NAMALWA (cell line): ENCODE measurements at places on chromosomes 2 and 18.

GRCh38 chr2:220434385-220434784 lies 807.0 kb downstream of the SLC4A3 start:
- no peak for DNase-seq

DNA sequence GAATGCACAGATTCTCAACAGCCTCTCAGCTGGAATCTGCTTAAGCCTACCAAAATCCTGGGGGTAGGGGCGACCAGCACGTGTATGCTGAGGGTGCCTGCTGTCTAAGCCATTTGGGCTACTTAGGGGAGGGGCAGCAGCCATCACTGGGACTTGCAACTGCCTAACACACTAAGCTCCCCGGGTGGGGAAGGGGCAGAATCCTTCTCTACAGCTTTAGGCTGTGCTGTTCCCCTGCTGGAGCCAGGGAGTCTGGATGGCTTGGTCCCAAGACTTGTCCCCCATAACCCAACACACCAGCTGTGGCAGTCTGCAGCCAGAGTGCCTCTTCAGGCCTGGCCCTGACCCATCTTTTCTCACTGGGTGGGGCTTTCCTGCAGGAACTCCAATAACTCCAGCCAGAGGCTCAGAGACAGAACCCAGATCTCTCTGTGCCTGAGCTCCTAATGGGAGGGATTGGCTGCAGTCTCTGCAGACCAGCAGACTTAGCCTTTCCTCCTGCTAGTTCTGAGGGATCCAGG lies 305.4 kb upstream of the RND3 start:
- DNase-seq: no peak

GRCh38 chr2:105498281-105498846 lies 99.5 kb upstream of the FHL2 start:
- no peak for DNase-seq

DNA sequence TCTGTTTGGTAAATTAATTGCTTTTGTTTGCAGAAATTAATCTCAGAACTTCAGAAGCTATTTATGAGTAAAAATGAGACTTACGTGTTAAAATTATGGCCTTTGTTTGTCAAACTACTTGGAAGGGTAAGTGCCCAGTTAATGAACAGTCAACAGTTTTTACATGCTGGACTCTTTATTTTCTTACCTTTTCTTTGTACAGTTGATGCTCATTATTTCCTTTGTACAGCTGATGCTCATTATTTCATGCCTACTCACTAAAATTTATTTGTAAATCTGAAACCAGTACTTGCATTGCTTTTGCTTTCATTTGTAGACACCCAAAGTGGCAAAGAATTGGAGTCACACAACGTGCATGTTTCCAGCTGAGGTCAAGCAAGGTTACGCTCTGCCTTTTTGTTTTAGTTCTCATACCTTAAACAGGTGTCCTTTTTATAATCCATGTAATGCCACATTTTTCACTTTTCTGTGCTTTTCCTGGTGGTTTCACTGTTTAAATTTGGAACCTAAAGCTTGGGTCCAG lies 13.3 kb downstream of the RIF1 start:
- DNase-seq: no peak

DNA sequence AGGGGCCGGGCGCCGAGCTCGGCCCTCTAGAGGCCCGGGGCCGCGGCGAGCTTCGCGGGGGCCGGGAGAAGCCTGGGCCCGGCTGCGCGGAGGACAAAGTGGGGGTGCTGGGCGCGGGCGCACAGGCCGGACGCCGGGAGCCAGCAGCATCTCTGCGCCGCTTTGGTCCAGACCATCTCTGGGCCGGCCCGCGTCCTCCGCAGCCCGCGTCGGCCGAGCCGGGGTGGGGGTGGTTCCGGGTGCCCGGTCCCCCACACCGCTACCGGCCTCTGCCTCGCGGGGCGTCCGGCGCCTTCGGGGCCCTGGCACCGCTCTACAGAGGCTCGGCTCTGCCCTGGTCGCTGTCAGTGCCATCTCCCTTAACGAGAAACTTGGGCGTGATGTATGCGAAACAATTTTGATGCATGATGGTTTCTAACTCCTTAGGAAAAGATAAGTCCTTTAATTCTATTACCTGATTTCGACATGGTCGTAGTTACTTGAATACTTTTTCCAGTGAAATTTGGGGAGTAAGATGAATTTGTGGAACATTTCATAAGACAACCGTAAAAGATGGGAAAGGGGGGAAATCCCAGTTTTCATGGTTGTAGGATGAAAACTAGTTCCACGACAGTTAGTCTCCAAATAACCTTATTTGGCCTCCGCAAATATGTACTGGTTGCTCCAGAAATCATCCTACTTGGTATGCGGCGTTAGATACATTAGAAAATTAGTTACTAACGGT lies 562 bp downstream of the TWSG1 start:
- DNase-seq: peak; percentile 62

- DNase-seq: no peak
Observed at GRCh38 chr2:54624591-54625071, 98.8 kb upstream of the EML6 start.

GRCh38 chr2:120804459-120804858 lies 68.8 kb downstream of the GLI2 start:
- no peak for DNase-seq

GRCh38 chr18:676069-676468 lies 18.6 kb downstream of the TYMS start:
- DNase-seq: no peak

DNA sequence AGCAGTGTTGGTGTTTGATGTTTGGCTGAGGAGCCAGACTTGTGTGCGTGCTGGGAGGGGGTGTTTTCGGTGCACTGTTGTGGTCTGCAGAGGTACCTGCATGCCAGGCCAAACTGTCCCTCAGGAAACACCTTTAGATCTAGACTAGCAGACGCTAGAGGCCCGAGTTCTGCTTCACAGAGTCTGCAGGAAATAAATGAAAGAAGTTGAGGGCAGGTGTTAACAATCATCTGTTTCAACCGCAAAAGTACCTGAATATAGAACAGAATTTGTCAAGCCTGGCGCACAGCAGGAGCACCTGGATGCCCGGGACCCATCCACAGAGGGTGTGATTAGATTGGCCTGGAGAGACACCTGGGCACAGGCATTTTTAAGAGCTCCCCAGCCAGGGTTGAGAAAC lies 40.5 kb upstream of the REL start:
- DNase-seq: peak; percentile 91

DNA sequence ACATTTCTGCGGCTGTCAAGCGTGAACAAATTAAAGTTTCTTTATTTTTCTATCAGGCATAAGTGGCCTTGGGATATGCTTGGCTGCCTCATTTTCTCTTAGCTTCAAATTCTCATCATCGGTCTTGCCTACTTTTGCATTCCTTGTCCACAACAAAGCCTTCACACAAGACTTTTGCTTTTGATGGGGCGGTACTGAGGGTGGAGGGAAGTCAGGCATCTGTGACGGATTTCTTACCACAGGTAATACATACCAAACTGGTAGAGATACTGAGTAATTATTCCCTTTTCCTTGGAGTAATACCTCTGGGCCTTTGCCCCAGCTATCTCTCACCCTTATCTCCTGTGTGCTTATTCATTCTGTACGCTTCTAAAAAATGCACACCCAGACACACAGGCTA lies 468.3 kb upstream of the RGPD4 start:
- no peak for DNase-seq

DNA sequence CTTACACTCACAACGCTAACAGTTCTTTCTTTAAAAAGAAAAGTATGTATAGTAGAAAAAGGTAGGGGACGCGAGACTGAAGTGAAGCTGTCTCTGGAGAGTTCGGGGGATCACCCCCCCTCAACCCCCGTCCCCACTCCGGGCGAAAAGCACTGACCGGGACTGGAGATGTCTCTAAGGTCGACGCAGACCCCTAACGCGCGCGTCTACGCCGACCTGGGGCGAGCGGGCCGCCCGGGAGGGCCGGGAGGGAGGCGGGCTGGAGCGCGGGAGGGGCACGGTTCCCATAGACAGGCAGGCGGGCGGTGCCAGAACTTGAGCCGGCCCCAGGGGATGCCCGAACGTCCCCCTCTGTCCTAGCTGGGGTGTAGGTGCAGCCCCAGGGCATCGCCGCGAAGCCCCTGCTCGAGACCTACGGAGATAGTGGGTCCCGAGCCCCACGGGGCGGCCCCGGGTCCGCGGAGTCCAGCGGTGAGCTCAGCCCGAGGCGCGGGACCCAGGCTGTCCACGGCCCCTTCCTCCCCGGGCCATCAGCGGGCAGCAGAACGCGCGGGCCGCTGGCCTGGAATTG lies 82.2 kb downstream of the CHRNA1 start:
- DNase-seq: peak; percentile 31

GRCh38 chr18:50011813-50012435 lies 183.0 kb downstream of the MYO5B start:
- no peak for DNase-seq

GRCh38 chr2:114461116-114461515 lies 18.7 kb downstream of the DPP10 start:
- DNase-seq: no peak

GRCh38 chr2:33322612-33323011 lies 153.8 kb upstream of the RASGRP3 start:
- no peak for DNase-seq

- DNase-seq: no peak
Observed at GRCh38 chr2:18369760-18370159, 190.7 kb downstream of the RDH14 start.

- DNase-seq: no peak
Observed at GRCh38 chr2:101962309-101962708, 29.5 kb upstream of the IL1R2 start.

GRCh38 chr2:127193164-127193966 lies 26.7 kb downstream of the CYP27C1 start:
- no peak for DNase-seq

DNA sequence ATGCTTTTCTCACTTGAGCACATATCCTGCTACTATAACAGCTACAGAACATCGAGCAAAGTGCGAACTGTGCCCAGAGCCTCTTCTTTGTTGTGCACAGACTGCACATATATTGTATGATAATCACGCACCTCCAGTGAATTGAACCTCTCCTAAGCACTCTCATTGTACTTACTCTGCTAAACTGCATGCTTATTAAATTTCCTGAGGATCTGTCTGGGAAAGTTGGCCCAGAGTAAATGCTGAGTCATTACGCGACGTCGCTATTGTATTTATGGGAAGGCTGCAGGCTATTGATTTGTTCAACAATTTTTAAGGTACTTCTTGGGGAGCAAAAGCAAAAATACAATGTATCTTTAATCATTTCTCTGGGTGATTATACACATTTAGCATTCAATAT lies 399.6 kb upstream of the DSEL start:
- no peak for DNase-seq

DNA sequence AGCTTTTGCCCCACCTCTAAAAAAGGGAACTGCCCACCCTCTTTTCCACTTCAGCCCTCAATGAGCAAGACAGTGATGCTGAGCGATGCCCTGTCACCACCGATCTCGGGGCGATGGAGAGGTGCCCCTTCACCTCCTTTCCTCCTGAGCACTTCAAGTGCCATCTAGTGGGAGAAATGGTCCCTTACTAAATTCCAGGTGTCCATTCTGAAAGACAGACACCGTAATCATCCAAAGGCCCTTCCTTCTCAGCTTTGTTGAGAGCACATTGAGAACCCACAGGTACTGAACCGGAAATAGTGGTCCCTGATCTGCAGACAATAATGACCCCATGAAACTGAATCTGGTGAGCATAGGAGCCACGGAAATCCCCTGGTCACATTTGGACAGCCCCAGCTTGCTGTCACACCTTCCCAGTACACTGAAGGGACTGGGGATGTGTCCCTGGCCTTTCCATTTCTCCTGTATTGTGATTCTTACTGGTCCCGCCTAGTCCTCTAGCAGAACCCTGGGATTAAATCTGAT lies 38.5 kb downstream of the KCTD18 start:
- DNase-seq: peak; percentile 80

- DNase-seq: no peak
Observed at GRCh38 chr2:138267161-138267901, 234.2 kb upstream of the SPOPL start.

GRCh38 chr2:113848758-113849415 lies 41.0 kb upstream of the ACTR3 start:
- no peak for DNase-seq

DNA sequence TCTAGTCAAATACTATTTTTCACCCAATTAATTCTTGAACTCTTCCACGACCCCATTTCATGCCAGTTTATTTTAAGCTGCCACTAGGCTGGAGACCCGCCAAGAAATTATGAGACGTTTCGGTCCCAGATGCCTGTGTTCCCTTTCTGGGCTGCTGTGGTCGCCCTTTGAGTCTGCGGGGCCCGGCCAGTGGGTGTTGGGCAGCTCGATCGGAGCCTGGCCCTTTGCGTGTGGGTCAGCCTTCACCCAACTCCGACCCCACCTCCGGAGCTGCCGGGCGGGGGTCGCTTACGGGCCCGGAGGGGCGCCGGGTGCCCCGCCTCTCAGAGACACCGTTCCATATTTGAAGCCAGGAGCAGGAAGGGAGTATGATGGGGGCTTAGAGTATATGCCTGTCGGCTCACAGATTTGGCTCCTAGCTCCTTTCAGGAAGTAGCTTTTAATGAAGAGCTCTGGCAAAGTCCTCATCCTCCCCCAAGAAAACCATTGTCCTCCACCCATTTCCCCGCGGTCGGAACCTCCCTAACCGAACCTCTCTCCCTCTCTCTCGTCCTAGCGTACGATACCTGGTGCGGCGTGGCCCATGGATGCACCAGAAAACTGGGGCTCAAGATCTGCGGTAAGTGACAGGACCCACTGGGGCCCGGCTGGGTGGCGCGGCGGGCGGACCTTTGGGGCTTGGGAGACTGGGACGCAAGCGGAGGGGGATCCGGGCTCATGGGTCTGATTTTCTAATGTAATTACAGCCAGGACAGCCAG lies 5.0 kb downstream of the GAD1 start:
- DNase-seq: no peak

DNA sequence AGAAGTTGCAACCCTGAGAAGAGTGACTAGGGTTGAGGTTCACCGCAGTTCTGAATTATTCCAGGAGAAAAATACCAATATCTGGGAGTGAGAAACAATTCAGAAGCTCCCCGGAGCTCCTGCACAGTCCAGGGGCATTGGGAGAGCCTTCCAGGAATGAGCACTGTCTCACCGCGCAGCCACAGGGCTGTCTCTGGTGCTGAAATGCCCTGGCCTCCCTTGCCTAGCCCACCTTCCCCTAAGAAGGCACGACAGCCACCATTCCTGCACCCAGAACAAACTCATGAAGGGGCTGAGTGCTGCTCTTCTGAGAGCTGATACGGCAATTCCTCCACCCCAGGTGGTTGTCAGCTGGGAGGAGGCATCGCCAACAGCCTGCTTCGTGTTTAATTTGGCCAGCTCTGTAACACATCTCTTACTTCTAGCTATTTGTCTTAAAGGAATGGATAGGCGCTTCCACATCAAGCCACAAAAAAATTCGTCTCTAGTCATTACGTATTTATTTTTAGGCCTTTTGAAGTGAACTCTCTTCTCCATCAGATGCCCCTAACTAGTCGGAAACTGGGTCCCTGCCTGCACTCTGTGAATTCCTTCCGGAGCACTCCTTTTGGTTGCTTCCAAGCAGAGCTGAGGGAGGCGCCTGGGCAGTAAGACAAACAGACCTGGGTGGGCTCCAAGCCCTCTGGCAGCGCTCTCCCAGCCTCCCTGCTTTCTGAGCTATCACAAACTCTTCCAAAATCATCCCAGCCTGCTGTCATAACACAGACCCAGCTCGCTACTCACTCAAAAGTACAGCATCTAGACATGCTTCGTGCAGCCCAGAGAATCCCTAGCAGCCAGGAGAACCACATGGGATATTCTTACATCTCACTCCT lies 120.5 kb upstream of the CCDC68 start:
- no peak for DNase-seq
